ENCODE measurements at places on chromosomes 7 and 10. TPM values are rescaled to one million over a fixed set of nuclear protein-coding genes. Genes with fewer than 3 reads are reported as not detected.

The CTAGE4 gene
- total RNA-seq: 0.41 TPM

The TAS2R41 gene
- total RNA-seq: not detected

The OR6V1 gene
- not detected for total RNA-seq

The CCL24 gene
- total RNA-seq: not detected

The C10orf120 gene
- not detected for total RNA-seq

The PIK3CG gene
- 1.6 TPM for total RNA-seq

The RTKN2 gene
- 4.5 TPM for total RNA-seq

The LRRN3 gene
- total RNA-seq: 153 TPM

The HYAL4 gene
- not detected for total RNA-seq

The PAX4 gene
- not detected for total RNA-seq

The LEP gene
- not detected for total RNA-seq

The HIPK2 gene
- total RNA-seq: 10.2 TPM

The PRTFDC1 gene
- 29.8 TPM for total RNA-seq

The GHRHR gene
- not detected for total RNA-seq

The CDHR3 gene
- total RNA-seq: 11.4 TPM

The ZNF736 gene
- 42.0 TPM for total RNA-seq

The SPOCK2 gene
- total RNA-seq: 26.9 TPM

The PWWP2B gene
- total RNA-seq: 9.4 TPM

The CALML5 gene
- total RNA-seq: not detected

The C10orf62 gene
- total RNA-seq: not detected

The NEURL1 gene
- total RNA-seq: 25.7 TPM

The CPN1 gene
- not detected for total RNA-seq

The TMEM213 gene
- total RNA-seq: not detected

The MRLN gene
- not detected for total RNA-seq

The SLC4A2 gene
- 10.6 TPM for total RNA-seq

The PSMA2 gene
- 57.9 TPM for total RNA-seq

The KRIT1 gene
- total RNA-seq: 92.1 TPM

The PDE6C gene
- total RNA-seq: not detected

The ADCY1 gene
- 92.1 TPM for total RNA-seq

The MKI67 gene
- total RNA-seq: 1.2 TPM

The SPDYE2 gene
- total RNA-seq: not detected

The TET1 gene
- total RNA-seq: 39.9 TPM

The FAM204A gene
- 59.5 TPM for total RNA-seq

The ADAM22 gene
- 76.2 TPM for total RNA-seq

The MYL10 gene
- not detected for total RNA-seq

The IGFBP1 gene
- not detected for total RNA-seq

The LRIT1 gene
- not detected for total RNA-seq

Data from frontal cortex (tissue), 4 donors.